ENCODE measurements at places on chromosomes 4 and X.

GRCh38 chrX:2547736-2548135 is 47.0 kb upstream of the DHRSX start:
- DNase-seq, result no peak

DNA sequence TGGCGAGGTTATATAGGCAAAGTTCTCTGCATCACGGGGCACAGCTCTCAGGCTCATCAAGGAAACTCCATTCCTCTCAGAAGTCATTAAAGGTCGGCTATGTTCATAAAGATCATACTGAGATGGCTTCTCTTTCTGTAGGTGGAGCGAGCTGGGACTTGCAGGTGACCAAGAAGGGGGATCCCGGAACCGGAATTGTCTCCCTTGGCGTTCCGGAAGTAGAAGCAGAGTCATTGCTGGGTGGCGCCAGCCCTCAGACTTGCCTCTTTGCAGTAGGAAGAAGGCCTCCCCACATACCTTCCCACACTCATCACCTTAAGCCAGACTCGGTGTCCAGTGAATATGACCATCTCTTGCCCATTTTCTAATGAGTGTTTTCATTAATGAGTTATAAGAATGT is 17.9 kb upstream of the HPGD start:
- no peak for DNase-seq

DNA sequence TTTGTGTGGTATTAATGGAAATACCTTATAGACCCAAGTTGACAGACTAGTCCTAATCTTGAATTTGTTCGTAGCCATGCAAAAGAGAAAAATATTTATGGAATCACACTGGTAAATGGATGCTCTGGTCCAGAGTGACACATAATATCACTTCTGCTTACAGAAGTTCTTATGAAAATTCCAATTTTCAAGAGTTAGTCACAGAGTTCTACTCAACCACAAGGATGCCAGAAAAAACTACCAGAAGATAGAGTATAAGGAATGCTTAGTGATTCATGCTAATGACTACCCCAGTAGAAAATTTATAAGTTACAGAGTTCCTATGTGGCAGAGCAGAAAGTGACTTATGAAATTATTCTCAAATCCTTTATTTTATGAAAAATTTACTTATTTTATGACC is 1384.8 kb downstream of the FAM133A start:
- peak; percentile 82 for DNase-seq

DNA sequence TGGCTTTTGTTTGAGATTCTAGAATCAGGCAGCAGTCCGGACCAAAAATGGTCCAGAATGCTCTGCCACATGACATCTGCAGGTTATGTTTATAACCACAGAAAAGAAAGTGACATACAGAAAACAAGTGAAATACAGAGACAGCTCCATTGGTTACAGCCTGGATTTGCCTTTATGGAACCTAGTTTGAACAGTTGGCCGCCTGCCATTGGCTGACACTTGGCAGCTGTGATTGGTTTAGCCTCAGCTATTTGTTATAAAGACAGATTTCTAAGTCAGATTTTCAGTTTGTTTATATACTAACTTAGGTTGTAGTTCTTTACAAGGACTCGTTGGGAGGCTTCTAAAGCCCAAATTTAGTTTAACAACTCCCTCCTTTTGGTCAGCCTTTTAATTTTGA is 40.8 kb upstream of the IL9R start:
- peak; percentile 6 for DNase-seq

- no peak for DNase-seq
Observed at GRCh38 chr4:7054106-7054880, 11.1 kb downstream of the TADA2B start.
